ENCODE measurements at places on chromosomes 3 and 15.
A peak's percentile ranks its signal among the peaks of the same experiment; 100 is the strongest.

- no peak for DNase-seq
Measured at GRCh38 chr3:170033489-170033888, 4.3 kb upstream of the GPR160 start.

DNA sequence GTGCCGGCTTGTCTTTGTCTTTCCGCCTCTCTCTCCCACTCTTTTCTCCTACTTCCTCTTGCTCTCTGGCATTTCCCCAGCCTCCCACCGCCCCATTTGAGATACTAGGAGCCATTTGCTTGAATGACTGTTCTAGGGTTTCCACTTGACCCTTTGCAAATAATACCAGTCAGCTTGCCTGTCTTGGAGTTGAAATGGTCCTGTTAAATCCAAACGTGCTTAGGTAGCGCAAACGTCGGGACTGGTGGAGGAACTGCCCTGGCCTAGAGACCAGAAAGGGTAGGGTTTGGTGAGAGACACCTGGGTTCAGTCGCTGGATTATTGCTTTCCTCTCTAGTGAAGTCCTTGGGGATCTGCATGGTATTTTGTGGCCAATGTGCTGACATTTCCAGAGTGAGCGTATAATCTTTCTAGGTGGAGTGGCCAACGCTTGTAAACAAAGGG lies 10.6 kb downstream of the ZIC1 start:
- DNase-seq, result no peak

- DNase-seq, result peak; percentile 68
Measured at GRCh38 chr15:61916104-61916503, 144.1 kb downstream of the VPS13C start.

DNA sequence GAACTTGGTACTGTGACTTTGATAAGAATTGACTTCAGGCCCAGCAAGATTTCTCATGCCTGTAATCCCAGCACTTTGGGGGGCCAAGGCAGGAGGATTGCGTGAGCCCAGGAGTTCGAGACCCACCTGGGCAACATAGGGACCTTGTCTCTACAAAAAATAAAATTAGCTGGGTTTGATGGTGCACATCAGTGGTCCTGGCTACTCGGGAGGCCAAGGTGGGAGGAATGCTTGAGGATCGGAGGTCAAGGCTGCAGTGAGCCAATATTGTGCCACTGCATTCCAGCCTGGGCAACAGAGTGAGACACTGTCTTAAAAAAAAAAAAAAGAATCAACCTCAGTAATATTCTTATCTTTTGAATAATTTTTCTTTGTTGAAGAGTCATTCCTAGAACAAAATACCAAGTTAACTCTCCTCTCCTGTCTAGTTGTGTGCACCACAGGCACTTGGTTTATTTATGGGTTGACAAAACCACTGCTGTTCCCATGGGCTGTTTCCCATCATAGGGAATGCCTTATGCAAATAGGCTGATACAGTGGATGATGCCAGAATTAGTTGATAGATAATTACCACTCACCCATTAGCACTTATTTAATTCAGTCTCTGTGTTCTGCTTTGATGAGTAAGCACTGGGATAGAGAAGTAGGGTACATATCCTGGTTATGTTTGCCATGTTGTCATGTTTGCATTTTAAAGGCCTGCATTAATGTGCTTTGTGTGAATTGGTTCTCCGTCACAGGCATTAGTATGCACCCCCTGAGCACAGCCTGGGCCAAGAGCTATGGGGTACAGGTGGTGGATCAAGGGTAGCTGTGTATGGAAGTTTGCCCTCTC lies 32.9 kb downstream of the TRAK1 start:
- DNase-seq, result no peak

GRCh38 chr3:144660186-144660585 lies 688.6 kb downstream of the DIPK2A start:
- no peak for DNase-seq

GRCh38 chr3:38738630-38739395 lies 77.2 kb downstream of the SCN10A start:
- DNase-seq, result peak; percentile 8

GRCh38 chr3:156633335-156633734 lies 41.1 kb upstream of the TIPARP start:
- peak; percentile 70 for DNase-seq

GRCh38 chr3:194057570-194058188 lies 78.3 kb upstream of the HES1 start:
- no peak for DNase-seq

- DNase-seq, result no peak
Measured at GRCh38 chr15:63945007-63945788, 101.1 kb downstream of the DAPK2 start.

- DNase-seq, result no peak
Measured at GRCh38 chr3:13144163-13145023, 71.2 kb upstream of the IQSEC1 start.

GRCh38 chr3:77038468-77038929 lies 1.4 kb upstream of the ROBO2 start:
- DNase-seq, result peak; percentile 65

DNA sequence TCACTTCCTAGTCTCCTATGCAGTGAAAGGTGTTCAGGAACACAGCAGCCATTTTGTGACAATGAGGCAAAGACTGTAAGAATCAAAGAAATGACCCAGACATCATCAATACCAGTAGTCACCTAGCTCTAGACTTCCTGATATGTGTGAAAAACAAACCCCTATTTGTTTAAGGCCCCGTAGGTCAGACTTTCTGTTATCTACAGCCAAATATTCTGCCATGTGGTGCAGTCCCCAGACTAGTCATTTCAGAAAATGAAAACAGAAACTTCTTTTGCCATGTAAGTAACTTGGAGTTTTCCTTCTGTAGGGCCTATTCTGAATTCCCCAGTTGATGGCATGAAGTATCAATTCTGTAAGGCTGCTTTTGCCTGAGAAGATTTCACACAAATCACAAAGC lies 181.7 kb upstream of the SNTN start:
- no peak for DNase-seq

GRCh38 chr15:29133321-29133720 lies 136.3 kb downstream of the NSMCE3 start:
- DNase-seq, result no peak

- DNase-seq, result peak; percentile 28
Measured at GRCh38 chr3:21356402-21356801, 394.6 kb downstream of the ZNF385D start.

DNA sequence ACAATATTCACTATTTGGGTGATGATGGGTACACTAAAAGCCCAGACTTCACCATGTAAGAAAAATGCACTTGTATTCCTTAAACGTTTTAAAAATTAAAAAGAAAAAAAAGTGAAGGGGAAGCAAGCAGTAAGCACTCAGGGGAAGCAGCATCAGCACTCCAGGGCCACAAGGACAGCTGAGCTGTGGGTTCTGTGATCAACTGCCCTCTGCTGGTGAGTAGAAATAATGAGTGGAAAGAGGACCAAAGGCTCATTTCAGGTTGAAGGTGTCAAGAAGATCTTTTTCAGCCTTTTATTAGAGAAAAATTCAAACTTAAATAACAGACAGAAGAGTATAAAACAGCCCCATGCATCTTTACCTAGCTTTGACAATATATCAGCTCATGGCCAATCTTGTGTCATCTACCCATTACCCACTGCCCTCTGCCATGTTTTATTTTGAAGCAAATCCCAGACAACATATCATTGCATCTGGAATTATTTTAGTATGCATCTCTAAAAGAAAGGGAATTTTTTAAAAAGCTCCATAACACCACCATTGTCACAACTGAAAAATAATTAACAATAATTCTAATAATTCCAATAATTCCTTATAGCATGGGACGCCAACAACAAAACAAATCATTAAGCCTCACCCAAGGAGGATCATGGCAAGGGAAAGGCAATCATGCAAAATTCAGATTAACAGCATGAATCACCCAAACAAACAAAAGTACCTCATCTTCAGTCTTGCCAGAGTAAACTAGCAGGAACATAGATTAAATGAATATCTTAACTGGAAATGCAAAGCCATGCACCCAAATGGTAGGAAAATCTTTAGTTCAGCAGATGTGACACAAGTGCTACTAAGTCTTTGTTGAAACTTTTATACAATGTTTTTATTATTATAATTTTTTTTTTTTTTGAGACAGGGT lies 42.5 kb downstream of the TAMM41 start:
- peak; percentile 27 for DNase-seq

DNA sequence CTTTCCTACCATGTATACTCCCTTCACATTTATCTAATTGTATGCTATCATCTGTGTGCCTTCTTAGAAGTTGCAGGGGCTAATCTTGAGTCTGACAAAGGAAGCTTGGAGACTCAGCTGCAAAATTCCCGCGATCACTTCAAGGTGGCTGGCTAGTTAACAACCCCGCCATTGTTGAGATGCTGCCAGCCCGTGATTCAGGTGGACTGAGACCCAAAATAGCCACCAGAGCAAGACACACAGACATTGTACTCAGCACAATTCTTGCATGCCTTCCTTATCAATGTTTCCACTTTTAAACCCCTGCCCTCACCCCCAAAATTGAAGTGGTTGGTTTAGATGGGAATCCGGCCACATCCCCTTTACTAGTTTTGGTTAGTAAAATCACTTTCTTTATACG lies 225.8 kb upstream of the ZNF717 start:
- no peak for DNase-seq

DNA sequence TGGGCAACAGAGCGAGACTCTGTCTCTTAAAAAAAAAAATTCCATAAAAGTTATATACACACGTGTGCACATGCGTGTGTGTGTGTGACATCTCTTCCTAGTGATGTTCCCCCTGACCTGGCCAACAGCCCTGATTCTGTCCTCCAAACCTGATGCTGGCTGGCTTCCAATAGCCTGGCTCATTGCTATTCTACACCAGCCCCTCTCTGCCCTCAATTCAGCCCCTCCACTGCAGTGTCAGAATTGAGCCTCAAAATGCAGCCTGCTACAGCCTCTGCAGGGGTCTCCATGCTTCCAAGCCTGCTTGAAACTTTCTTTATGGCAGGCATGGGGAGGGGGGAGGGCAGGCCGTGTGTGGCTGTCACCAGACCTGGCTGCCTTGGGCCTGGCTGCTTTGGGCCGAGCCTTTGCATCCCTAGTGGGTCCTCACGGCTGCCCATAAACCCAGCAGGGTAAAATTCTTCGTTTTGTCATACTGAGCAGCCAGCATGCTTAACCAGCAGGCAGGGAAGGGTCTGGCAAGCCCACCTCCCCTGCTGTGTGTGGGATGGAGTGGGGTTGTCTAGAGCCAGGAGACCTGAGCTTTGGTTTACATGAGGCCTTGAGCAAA lies 22.7 kb upstream of the DOCK3 start:
- no peak for DNase-seq

DNA sequence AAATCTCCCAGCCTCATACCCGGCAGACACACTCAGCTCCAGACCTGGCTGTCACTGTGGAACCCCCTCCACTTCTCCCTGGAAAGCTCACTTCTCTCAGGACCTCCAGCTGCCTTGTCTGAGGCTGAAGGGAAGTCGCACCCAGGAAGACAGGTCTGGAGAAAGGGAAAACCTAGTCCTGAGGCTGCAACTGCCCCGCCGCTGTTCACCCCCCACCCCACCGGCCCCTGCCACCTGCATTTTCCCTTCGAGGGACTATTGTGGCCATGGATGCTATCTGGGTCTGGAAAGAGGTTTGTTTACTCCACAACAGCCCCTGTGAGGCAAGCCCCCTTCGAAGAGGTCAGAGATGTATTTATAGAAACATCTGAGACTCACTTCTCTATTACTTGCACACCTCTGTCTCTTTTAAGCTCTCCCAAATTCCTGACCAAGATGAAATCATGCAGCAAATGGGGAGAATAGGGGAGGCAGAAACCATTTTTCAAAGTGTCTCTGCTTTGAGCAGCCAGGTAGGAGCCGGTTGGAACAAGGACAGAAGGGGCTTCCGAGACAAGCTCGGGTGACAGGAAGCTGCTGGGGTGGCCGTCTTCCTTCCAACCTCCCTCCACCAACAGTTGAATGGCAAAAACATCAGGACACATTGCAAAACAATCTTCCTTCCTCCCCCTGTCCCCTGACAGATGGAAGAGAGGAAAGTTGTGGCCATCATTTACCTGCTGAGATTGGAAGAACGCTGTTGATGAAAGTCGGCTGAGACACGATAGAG lies 518 bp downstream of the COLQ start:
- DNase-seq, result no peak

GRCh38 chr3:149626671-149627070 lies 31.2 kb downstream of the WWTR1 start:
- no peak for DNase-seq

- no peak for DNase-seq
Measured at GRCh38 chr15:43941555-43941954, 114.8 kb downstream of the WDR76 start.

DNA sequence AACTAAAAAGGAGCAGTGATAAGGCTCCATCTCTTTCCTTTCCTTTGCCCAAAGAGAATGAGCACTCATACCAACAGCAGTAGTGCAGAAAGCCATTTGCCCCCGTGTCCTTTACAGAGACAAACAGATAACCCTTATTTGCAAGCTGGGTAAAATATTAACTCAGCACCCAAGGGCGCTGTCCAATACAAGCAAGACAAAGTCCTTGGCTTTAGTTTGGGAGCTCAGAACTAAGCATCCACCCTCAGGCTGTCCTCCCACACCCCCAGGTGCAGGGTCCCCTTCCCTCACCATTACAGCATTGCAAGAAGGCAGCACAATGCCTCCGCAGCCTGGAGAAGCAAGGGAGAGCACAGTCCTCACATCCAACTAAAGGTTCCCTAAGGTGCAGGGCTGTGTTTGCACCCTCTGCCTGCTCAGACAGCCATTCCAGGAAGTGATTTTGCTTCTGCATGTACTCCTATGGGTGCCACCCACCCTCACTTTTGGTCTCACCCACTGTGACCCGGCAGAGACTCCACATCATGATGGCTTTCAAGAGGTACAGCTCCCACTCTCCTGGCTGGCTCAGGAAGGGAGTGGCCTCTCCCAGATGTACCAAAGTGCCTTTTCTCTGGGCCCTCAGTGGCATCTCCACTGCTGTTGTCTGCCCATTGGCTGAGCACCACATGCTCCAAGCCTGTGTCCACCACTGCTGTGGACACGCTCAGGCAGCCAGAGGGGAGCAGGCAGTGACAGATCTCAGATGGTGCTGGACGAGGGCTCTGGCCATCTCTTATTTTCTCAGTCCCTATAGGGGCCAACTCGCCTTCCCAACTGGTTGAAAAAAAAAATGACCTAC lies 34.1 kb upstream of the HES1 start:
- no peak for DNase-seq

GRCh38 chr3:120274739-120275167 lies 10.3 kb downstream of the GPR156 start:
- no peak for DNase-seq

GRCh38 chr15:82177291-82178010 lies 85.1 kb downstream of the EFL1 start:
- peak; percentile 53 for DNase-seq

- no peak for DNase-seq
Measured at GRCh38 chr3:107239703-107240102, 137.5 kb upstream of the CCDC54 start.

- no peak for DNase-seq
Measured at GRCh38 chr3:165056510-165056909, 21.8 kb downstream of the SI start.

GRCh38 chr15:90650117-90650955 lies 66.8 kb upstream of the BLM start:
- no peak for DNase-seq

DNA sequence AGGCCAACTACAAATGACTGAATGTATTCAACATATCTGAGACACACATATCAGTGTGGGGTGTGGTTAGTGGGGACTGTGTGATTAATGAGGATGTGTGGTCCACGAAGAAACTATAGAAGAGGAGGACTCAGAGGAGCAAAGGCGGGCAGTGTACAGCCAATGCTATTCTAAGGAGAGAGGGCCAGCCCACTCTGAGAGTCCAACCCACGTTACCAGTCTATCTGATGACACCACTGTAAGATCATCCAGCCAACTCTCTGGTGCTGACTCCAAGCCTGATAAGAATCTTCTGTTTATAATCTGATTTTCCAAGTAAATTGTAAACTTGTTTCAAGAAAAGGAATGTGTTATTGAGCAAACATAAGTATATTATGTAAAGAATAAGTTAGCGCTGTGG lies 47.2 kb downstream of the MCF2L2 start:
- no peak for DNase-seq

- DNase-seq, result no peak
Measured at GRCh38 chr15:42355291-42355690, 4.0 kb upstream of the CAPN3 start.

Measured in GM04504 (cell line).